Muscle of back (tissue), 13 donors: ENCODE measurements at places on chromosomes 6 and 20.
A peak's percentile ranks its signal among the peaks of the same experiment; 100 is the strongest.

GRCh38 chr20:35345189-35345588 is 53.0 kb upstream of the FAM83C start:
- no peak for DNase-seq

DNA sequence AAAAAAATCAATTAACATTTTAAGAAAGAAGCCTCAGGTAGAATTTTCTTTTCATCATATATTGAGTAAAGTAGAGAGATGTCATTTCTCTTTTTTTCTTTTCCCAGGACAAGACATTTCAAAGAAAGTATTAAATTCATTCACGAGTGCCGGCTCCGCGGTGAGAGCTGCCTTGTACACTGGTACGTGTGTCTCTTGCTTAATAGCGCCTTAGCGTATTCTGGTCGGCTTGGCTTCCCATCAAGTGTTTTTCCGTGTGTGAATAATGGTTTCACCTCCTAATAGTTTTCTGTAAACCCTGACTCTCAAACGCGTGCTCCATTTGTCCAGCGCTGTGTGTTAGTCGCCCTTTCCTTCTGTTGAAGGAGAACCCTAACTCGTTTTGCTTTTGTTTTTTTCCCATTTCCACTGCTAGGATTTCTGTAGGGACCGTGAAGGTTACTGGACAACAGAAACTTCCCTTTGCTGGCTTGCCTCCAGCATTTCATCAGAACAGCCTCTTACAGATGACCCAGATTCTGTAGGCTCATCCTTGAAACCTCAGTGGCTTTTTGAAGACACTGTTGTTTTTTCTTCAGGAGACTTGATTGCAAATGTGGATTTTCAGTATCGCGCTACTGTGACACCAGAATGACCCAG is 45.7 kb upstream of the IRF4 start:
- DNase-seq = no peak

GRCh38 chr6:17585766-17586490 is 14.2 kb upstream of the FAM8A1 start:
- no peak for DNase-seq

DNA sequence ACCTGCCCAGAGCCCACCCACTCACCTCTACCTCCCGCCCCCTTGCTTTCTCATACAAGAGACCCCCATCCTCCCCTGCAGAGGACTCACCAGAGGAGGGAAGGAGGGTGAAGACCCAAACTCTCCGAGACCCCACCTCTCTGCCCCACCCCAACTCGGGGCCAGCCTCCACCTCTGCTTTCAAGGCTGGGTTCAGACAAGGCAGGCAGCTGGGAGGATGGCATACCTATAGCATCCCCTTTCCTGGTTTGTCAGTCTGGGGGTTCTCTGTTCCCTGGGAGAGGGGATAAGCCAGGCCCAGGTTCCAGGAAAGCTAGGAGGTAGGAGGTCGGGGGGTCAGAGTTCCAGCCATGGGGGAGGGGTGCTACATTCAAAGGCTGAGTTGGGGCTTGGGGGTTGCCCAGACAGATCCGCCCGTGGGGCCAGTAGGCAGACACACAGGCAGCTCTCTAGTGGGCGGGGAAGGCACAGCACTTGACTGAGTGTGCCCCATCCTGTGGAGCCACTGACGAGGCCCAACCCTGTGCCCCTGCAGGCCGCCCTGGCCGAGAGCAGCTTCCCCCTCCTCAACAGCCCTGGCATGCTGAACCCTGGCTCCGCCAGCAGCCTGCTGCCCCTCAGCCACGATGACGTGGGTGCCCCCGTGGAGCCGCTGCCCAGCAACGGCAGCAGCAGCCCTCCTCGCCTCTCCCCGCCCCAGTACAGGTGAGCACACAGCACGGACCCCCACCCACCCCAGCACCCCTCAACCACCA is 40.8 kb upstream of the MDFI start:
- no peak for DNase-seq

GRCh38 chr20:37053230-37053950 is 42.4 kb downstream of the RBL1 start:
- no peak for DNase-seq

GRCh38 chr20:62926229-62927127 is at the start of gene DIDO1:
TSS of gene DIDO1 (minus strand) at chr20:62926505.
- peak; percentile 92 for DNase-seq

GRCh38 chr6:107716688-107717089 is 107.4 kb downstream of the SCML4 start:
- DNase-seq = no peak

GRCh38 chr6:29627755-29628418 is 5.1 kb downstream of the GABBR1 start:
- DNase-seq = peak; percentile 92

- DNase-seq = no peak
Observed at GRCh38 chr6:138455746-138456400, 43.4 kb downstream of the NHSL1 start.

- DNase-seq = no peak
Observed at GRCh38 chr6:31712296-31712695, 2.9 kb upstream of the LY6G6D start.

- no peak for DNase-seq
Observed at GRCh38 chr6:157640746-157641451, 182.1 kb upstream of the SNX9 start.

DNA sequence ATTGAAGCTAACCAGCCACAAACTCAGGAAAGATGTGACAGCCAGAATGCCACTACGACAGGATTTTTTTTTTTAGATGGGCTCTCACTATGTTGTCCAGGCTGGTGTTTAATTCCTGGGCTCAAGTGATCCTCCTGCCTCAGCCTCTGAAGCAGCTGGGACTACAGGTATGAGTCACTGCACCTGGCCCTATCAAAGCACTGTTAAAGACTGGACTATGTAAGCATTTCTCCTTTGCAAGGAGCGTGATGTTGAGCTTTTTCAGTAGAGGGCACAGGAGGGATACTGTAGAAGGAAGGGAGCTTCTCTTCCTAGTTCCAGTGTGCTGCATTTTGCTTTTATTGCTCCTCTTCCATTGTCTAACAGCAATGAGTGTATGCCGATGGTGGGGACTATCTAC is 35.8 kb downstream of the ZBTB9 start:
- DNase-seq = no peak

DNA sequence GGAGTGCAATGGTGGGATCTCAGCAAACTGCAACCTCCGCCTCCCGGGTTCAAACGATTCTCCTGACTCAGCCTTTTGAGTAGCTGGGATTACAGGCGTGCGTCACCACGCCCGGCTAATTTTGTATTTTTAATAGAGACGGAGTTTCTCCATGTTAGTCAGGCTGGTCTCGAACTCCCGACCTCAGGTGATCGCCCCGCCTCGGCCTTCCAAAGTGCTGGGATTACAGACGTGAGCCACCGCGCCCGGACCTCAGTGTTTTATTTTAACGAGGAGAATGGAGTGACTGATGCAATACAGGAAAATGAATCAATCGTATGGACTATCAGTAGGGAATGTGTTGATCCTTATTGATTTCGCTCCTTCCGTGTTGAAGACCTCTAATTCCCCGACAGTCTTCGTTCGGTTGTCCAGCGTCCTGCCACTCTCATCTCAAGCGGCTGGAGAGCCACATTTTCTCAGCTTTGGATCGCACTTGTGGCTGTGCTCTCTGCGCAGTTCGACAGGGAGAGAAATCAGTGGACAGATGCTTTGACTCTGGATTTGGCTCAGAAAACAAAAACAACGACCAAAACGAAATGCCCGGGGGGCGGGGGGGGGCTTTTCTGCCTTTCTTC is 166.2 kb downstream of the TRIM27 start:
- no peak for DNase-seq

DNA sequence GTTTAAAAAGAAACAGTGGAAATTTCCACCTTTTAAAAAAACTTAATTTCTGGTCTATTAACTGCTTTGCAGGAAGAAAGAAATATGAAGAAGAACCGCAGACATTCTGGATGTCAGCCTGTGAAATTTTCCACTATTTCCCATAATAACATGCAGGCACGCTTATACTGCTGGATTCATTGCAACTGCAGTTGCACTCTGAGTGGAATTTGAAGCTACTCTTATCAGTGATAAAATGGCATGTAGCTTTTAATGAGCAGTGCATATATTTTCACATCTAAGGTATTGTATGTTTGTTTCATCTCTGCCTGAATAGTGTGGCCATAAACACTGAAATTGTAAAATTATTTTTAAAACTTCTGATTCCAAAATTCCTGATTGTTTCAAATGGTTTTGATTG is 28.2 kb downstream of the NCOA3 start:
- no peak for DNase-seq

DNA sequence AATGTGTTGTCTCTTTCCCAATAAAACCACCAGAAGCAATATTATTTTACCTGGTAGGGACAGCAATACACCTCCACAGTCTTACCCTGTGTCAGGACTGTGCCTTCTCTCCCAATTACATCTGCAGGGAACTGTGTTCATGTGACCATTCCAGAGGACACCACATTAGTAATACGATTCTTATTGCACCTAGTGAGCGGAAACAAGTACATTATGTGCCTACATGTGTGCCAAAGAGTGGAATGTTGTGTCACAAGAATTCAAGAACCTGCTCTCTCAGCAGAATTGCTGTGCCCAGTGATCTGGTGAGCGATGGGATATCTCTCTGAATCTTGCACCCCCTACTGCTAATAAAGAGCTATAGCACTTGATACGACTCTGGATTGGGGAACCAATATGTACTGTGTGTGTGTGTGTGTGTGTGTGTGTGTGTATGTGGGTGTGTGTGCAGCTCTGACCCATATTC is 57.4 kb upstream of the FOXC1 start:
- no peak for DNase-seq

DNA sequence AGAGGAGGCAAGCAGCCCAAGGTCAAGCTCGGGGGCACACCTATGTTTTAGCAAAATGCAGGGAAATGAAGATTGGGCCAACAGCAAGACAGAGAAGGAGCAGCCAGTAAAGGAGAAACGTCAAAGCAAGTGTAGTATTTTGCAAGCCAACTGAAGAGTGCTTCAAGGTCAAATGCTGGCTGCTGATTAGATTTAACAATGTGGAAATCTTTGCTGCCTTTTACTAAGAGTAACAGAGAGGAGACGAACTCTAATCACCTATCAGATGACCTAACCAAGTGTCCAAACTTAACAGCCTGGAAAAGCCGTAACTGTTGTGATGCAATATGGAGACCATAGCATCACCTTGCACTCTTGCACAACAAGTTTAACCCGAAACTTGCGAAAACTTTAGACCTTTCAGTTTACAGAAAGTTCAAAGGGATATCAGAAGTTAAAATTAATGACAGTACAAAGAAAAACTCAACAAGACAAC is 30.4 kb downstream of the AKIRIN2 start:
- no peak for DNase-seq

DNA sequence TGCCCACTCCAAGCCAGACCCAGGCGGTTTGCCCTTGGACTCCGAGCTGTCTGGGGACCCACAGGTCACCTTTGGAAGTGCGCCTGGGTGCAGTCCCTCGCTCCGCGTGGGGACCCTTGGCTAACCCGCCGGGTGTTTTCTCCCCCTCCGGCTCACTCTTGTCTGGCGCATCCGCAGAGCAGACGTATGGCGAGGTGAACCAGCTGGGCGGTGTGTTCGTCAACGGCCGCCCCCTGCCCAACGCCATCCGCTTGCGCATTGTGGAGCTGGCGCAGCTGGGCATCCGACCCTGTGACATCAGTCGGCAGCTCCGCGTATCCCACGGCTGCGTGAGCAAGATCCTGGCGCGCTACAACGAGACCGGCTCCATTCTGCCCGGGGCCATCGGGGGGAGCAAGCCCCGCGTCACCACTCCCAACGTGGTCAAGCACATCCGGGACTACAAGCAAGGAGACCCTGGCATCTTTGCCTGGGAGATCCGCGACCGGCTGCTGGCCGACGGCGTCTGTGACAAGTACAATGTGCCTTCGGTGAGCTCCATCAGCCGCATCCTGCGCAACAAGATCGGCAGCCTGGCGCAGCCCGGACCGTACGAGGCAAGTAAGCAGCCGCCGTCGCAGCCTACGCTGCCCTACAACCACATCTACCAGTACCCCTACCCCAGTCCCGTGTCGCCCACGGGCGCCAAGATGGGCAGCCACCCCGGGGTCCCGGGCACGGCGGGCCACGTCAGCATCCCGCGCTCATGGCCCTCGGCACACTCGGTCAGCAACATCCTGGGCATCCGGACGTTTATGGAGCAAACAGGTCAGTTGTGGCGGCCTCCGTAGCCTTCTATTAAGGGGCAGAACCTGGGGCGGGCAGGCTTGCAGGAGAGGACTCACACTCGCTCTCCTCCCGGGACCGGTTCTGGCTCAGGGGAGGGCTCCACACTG is 1.1 kb downstream of the PAX1 start:
- DNase-seq = no peak

GRCh38 chr6:102918161-102918560 is 1524.7 kb downstream of the GRIK2 start:
- DNase-seq = no peak

GRCh38 chr6:168122521-168122920 is 43.5 kb upstream of the FRMD1 start:
- DNase-seq = no peak

GRCh38 chr20:62010551-62011402 is 54.9 kb downstream of the TAF4 start:
- DNase-seq = peak; percentile 52

- DNase-seq = no peak
Observed at GRCh38 chr6:29797135-29797534, 30.5 kb upstream of the HLA-G start.

DNA sequence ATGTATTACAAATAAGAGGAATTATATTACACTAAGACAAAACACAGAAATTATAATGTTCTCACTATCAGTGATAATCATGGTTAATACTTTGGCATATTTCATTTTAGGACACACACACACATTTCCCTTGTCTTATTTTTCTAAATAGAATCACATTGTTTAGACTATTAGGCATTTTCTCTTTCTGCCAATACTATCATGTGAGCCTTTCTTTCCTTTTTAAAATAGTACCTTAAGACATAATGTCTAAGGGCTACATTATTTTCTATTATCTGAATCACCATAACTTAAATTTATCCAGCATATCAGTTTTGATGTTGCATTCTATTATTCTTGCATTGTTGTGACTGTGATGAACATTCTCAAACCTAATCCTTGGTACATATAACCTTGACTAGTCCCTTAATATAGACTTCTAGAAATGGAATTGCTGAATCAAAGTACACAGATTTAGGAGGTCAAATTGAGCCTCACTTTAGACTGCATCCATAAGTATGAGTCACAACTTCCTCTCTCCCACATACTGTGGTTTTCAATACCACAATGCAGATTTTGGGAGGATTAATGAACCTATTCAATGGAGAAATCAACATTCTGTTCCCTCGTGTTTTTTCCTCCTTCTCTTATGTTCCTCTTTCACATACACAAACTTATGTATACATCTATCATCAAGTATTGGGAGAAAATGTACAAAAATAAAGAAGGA is 212.6 kb downstream of the MOXD1 start:
- no peak for DNase-seq

- DNase-seq = no peak
Observed at GRCh38 chr6:158910484-158911440, 89.2 kb downstream of the RSPH3 start.

GRCh38 chr20:31630187-31630790 is 7.4 kb upstream of the COX4I2 start:
- DNase-seq = peak; percentile 56

- DNase-seq = no peak
Observed at GRCh38 chr6:114428341-114428740, 85.5 kb upstream of the HS3ST5 start.

DNA sequence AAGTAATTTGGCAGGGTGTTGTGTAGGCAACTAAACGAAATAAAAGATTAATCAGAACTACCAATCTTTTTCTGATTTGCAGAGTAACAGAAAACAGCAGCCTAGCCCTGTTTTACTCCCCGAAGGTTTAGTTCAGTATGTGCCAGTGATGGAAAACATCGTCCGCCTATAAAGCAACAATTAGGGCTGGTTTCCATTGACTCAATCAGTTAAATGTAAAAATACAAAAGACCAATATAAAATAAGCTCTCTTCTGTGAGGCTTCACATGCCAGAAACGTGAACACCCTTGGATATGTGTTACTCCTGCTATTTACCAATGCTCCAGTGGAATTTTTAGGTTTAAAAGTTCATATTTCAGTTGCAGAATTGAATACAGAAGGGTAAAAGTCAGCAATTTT is 210.5 kb upstream of the RSPO3 start:
- peak; percentile 58 for DNase-seq
